Iris pigment epithelial cell (primary cell): ENCODE measurements at places on chromosomes 13 and 19.

DNA sequence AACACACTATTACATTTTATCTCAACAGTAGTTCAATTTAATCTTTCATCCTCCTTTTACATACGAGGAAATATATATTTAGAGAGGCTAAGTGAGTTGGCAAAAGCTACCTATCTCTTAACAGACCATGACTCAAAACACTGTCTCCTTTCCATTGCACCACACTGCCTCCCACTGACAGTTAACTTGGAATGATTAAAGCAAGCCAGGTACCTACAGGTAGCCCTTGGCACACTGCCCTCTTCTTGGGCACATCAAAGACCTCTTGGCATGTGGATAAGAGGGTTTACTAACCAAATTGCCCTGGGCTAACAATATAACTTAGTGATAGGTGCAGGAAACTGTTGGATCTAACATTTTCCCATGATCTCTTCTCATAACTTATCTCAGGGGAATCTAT is 1.8 kb downstream of the ABHD13 start:
- DNase-seq: peak; percentile 16

DNA sequence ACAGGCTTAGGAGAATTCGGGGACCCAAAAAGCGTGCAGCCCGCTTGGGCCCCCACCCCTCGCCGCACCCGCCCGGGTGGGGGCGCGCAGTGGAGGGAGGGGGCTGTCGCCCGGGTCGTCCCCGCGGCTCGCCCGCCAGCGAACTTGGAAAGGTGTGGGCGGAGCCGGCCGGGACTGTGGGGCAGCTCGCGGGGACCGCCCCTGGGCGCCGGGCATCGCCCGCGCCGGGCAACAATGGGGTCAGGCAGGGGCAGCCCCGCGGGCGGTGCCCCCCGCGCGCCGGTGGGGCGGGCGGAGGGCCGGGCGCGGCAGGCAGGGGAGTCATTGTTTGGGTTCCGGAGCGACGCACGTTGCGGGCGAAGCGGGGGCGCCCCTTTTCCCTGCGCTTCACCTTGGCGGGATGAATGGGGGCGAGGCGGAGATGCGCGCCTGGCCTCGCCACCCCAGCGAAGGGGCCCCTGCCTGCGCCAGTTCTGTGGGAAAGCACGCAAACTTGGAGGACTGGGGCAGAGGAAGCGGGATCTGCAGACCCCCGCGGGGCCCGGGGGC is 647 bp upstream of the KLF12 start:
- DNase-seq: no peak

DNA sequence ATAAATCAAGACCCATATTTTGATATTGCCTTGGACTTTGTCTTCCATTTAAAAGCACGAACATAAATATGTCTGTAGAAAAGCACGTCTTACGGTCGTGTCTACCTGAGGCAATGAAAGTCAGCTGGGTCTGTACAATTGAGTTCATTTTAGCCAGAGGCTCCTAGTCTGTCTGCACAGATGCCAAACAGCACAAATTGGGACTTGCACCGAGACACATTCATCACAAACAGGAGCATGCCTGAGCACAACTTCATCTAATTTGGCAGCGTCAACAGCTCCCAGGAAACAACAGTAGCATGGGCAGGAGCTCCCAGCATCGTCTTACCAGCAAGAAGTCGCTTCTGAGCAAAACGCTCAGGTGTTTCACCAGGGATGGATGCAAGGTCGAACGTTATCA is 687.0 kb downstream of the EFNB2 start:
- no peak for DNase-seq

- DNase-seq: peak; percentile 75
Observed at GRCh38 chr13:26280295-26280694, 26.4 kb downstream of the CDK8 start.

DNA sequence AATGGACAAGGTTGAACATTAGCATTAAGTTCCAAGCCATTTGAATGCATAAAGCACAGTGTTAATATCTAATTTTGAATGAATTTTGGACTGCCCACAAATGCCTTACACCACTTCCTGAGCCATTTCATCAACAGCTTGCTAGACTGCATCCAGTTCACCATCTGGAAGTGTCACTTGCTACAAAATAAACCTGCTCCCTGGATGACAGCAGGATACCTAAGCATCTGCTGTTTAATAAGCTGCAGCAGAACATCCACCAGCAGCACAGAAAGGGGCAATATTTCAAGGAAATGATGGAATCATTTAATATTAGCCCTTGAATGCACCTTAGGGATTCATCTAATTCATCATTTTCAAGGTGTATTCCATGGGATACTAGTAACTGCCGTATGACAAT is 76.6 kb upstream of the PCDH9 start:
- DNase-seq: no peak

DNA sequence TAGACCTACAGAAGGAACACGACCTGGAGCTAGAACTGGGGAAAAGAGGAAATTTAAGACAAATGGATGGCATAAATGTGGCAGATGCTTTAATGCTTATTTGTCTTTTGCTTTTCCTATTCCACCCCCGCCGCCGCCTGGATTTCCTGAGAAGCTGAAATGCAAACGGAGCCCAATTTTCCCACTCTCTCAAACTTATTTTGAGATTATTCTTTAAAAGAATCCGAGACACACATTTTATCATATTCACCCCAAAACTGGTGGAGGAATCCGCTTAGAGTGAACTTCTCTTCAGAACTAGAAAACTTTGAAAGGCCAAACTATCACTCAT is 5.8 kb downstream of the POU4F1 start:
- DNase-seq: no peak

GRCh38 chr13:46041419-46041839 is 11.1 kb downstream of the ZC3H13 start:
- DNase-seq: peak; percentile 69

GRCh38 chr13:52779103-52779502 is 39.5 kb upstream of the CNMD start:
- no peak for DNase-seq

GRCh38 chr19:38561658-38562057 is 56.1 kb downstream of the MAP4K1 start:
- DNase-seq: no peak

- peak; percentile 28 for DNase-seq
Observed at GRCh38 chr19:36113894-36114720, 568 bp downstream of the POLR2I start.

GRCh38 chr19:33207040-33207620 is 13.0 kb downstream of the LRP3 start:
- no peak for DNase-seq

- DNase-seq: no peak
Observed at GRCh38 chr13:40070357-40070756, 414.9 kb downstream of the COG6 start.

- peak; percentile 94 for DNase-seq
Observed at GRCh38 chr13:30341815-30342570, 34.6 kb upstream of the KATNAL1 start.

DNA sequence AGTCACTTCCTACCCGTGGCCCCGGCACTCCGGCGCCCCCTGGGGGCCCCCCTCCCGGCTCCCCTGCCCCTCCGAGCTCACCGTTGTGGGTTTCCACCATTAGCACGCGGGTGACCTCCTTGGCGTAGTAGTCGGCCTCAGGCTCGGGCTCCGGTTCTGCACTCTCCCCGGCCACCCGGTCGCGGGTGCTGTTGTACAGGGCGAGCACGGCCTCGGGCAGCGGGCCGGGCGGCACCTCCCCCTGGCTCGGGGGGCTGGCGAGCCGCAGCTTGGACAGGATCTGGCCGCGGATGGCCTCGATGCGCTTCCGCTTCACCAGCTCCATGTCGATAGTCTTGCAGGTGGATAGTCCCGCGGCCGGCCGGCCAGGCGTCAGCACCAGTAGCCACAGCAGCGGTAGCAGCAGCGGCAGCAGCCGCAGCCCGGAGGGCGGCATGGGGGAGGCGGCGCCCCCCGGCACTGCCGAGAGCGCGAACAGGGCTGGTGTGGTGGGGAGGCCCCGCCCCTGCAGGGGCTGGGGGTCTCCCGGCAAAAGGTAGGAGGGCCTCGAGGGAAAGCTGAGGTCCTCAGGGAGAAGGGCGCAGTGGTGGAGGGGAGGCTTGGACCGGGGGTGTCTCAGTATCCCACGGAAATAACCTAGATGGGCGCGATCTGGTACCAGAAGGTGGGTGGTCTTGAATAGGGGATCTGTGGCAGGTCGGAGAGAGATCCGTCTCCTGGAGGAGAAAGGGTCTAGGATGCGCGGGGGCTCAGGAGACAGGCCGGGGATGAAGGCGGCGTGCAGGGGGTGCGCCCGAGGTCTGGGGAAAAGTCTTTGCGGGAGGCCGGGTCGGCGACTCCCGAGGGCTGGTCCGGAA is 885 bp downstream of the TGFB1 start:
- DNase-seq: peak; percentile 57

DNA sequence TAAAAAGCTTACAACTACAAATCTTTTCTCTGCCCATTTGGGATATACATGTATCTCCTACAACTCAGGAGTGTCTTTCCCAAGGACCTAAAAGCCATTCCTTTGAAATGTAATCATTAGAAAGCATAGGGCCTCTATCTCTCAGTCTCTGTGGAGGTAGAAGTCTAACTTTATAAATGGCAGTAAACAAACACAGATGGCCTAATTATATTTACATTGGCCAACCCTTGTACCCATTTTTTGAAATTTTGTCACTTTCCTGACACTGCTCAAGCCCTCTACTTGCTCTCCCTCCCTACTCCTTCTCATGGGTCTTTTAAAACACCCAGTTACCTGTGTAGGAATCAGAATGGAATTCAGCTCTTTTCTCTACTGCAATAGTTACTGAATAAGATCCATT is 24.8 kb downstream of the RNF6 start:
- no peak for DNase-seq

GRCh38 chr13:41304551-41304950 is 6.5 kb upstream of the NAA16 start:
- no peak for DNase-seq

GRCh38 chr13:102289606-102290005 is 112.2 kb downstream of the FGF14 start:
- DNase-seq: peak; percentile 11

- peak; percentile 24 for DNase-seq
Observed at GRCh38 chr13:80336370-80336769, 4.6 kb downstream of the SPRY2 start.

GRCh38 chr13:71624653-71625600 is 242.1 kb downstream of the DACH1 start:
- DNase-seq: no peak

DNA sequence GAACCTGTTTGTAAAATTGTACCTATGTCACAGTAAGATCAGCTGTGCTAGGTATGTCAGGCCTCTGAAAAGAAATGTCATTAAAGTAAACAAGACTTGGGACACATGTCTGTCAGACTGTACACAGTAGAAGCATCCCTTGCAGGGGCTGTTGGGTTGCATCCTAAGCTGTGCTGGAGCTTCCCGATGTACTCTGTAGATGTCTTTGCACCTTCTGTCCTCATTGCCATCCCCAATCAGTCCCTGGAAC is 48.7 kb upstream of the GPR183 start:
- DNase-seq: no peak

DNA sequence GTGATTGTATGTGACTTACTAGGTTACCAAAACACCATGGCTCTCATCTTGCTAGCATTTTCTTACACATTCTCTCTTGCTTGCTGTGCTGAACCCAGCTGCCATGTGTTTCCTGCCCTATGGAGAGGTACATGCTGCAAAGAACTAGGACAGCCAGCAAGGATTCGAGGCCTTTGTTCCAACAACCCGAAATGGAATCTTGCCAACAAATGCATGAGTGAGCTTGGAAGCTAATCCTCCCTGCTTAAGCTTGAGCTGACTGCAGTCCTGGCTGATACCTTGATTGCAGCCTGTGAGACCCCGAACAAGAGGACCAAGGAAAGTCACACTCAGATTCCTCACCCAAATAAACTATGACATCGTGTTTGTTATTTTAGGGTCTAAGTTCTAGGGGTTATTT is 651.2 kb downstream of the SLITRK6 start:
- peak; percentile 26 for DNase-seq

DNA sequence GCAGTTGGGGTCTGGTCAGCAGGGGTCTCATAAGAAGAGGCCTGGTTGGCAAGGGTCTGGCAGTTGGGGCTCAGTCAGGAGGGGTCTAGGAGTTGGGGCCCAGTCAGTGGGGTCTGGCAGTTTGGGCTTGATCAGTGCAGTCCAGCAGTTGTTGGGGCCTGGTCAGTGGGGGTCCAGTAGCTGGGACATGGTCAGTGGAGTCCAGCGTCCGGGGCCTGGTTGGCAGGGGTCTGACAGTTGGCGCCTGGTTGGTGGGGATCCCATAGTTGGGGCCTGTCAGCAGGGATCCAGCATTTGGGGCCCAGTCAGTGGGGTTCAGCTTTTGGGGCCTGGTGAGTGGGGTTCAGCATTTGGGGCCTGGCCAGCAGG is 60.5 kb upstream of the TPM4 start:
- no peak for DNase-seq
